ENCODE measurements at places on chromosomes 11 and 22.

- no peak for DNase-seq
These were observed 10.8 kb downstream of the LARGE2 start for GRCh38 chr11:45933131-45933831.

DNA sequence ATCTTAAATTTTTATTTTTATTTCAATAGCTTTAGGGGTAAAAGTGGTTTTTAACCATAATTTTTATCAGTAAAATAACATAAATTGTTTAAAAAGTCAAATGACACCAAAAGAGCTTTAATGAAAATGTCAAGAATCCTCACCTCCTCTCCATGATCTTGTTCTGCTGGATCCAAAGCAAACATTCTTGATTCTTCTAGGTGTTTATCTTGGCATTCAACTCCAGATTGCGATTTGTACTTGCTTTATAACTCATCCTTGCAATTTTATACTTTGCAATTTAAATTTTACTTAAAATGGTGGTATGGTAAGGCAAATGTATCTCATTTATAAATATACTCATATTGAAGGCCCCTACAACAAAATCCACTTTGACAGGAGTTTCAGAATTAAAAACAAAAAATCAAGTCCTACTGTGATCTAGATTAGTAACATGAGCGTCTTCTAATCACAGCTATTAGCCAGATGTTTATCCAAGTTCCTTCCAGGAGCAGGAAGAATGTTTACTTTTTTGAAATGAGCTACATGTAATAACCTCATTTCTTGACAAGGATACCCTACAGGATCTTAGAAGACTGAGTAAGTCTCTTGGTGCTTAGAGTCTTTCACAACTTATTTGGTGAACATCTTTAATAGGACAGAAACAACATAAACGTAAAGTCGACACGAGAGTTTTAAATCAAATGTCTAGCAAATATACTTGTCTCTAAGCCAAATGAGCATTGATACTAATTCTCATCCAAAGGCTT, 72.4 kb upstream of the CARD18 start:
- no peak for DNase-seq

DNA sequence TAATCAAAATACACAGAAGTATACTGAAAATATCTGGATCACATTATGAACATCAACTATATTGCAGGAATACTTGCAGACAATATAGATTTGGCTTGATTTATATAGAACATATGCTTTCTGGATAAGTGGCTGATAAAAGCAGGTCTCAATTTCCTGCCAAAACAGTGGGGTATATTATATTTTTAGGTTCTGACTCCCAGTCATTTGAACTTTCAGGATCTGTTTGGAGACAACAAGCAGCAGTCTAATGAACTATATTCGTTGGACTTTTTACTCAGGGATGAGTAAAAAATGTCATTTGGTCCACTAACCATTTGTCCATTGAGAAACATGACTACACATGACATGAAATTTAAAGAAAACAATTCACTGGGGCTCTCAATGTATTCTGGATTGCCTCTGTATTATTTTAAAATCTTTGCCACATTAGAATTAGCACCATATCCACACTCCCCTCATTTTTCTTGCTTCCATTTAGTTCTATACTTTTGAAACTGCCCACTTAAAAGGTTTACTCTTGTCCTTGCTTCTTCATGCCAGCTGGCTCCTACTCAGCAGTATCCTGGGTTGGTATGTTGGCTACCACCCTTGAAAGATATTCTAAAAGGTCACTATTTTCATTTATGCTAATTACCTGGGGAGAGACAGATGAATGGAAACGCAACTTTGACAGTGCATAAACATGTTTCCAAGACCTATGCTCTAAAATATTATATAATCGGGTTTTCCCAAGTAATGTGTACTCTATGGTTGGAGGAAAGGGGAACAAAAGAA, 153.0 kb downstream of the APOL5 start:
- no peak for DNase-seq

- no peak for DNase-seq
These were observed 21.6 kb downstream of the MAFF start for GRCh38 chr22:38223289-38223960.

- DNase-seq: no peak
These were observed 137.3 kb upstream of the SORL1-AS1 start for GRCh38 chr11:121589946-121590537.

GRCh38 chr11:134956450-134957210, 544.6 kb upstream of the B3GAT1 start:
- no peak for DNase-seq

- DNase-seq: no peak
These were observed 26.4 kb downstream of the C11orf91 start for GRCh38 chr11:33674035-33674814.

DNA sequence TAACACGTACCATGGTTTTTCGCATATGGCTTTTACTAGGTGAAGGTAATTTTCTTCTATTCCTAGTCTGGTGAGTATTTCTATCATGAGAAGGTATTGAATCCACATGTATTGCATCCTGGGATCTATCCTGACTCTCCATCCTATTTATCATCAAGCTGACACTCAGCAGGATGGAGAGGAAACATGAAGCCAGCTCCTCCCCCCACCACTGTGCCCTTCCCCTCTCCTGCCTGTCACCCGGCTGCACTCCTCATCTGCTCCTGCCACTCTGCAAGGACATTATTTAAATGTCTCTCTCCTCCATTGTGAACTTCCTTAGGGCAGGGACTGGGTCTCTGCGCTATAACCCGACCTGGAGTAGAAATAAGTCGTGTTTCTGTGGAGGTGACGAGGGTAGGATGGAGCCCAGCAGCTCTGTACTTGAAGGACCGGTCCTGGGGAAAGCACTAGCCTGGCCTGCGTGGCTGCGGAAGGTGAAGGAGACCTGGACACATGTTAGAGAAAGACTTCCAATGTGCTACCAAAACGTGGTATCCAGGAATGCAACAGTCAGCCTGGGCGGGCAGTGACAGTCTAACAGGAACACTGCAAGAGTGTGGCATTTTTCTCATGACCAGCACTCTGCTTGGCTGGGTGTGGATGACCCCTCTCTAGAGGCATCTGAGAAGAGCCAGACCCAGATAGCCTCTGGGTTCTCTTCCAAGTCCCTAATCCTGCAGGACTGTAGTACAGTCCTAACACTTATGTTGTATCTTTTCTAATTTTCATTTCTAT, 111.2 kb downstream of the MICAL3 start:
- DNase-seq: no peak

GRCh38 chr11:33713151-33713855, 12.7 kb upstream of the C11orf91 start:
- DNase-seq: no peak

DNA sequence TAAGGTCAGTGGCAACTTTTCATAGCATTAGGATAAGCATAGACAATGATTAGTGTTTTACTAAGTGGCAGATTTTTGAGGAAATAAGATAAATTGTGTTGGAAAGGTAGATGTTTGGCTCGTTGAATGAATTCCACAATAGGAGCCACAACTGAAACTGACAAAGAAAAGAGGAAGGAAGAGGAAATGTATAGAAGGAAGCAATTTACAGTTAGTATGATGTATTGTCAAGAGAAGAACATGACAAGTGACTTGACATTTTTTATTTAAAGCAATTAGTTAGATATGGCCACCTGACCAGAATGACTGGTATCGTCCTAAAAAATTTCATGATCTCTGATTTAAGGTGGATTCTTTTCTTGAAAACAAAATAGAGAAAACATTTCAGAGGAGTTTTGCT, 3.1 kb upstream of the RAG2 start:
- no peak for DNase-seq

GRCh38 chr22:23536821-23537345, 43.2 kb downstream of the IGLL1 start:
- no peak for DNase-seq
